ENCODE measurements at places on chromosomes 5 and 9.

DNA sequence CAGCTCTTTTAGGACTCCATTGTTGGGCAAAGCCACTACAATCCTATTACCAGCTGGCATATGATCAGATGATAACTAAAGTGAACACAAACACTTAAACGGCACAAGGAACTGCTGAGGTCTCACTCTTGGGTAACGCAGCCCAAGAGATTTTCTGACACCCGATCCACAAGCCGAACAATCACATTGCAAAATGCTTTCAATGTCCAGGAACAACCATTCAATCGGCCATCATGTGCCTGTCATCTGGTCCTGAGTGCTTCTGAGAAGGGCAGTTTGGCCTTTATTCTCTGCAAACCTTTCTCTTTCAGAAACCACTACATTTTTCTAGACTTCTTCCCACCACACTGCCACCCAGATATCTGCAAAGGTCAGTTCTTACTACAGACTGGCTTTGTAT, 283.1 kb downstream of the GLIS3 start:
- DNase-seq = no peak

DNA sequence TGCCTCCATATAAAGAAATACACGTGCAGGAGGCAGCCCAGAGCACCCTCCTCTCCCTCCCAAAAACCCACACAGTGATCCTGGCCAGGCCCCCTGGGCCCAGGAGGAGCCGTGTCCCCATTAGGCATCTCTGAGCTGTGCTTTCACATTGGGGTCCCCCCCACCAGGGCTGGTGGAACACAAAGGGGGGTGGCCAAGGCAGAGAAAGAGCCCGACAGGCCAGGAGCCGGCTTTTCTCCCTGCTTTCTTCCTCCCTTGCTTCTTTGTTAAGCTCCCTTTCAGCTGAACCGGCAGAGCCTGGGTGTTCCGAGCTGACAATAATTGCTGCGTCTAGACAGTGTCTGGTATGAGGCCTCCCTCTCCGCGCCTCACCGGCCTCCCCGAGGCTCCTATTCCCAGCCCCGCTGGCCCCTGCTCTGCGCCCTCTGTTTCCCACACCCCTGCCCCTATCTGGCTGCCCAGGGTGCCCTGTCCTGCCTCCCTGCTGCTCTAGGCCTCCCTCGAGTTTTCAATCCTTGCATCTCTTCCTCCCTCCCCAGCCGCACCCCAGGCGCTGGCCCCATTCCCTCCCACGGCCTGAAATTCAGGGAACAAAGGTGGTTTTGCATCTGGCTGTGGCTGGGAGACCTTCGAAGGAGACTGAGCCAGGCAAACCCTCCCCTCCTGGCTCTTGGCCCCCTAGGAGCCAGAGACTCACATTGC, 120.6 kb downstream of the C9orf50 start:
- no peak for DNase-seq

- DNase-seq = no peak
These were observed 11.0 kb upstream of the NANS start for GRCh38 chr9:98045234-98046179.

DNA sequence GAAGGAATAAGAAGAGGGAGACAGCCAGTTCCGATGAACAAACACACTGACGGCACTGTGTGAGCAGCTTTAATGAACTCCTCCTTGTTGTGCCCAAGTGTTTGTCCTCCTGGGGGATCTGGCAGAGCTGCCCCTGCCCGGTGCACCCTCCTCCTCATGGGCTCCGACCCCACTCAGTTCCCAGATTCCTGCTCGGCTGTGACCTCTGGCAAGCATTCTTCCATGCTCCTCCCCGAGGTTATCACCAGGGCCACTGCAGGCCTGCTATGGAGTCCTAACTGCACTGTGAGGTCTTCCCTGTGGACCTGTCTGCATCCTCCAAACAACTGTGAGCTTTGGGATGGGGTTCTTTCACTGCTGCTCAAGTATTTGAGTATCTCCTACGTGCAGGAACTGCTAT, 142.2 kb downstream of the DCP2 start:
- DNase-seq = no peak

DNA sequence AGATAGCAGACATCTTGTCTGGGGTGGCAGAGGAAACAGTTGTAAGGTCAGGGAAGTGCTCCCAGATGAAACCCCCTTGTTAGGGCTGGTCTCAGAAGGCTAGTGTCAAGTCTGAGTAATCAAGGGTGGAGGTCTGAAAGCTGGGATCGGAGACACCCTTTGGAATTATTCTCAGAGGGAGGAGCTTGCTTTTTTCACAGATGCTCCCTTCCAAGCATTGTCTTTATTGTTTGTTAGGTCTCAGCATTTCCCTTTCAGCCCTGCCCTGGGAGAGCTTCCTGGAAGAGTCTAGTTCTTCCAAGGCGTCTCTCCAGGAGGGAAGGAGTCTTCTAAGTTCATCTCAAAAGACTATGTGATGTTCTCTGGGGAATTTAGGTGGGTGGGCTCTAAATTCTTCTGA, 3.2 kb downstream of the TEK start:
- DNase-seq = no peak

DNA sequence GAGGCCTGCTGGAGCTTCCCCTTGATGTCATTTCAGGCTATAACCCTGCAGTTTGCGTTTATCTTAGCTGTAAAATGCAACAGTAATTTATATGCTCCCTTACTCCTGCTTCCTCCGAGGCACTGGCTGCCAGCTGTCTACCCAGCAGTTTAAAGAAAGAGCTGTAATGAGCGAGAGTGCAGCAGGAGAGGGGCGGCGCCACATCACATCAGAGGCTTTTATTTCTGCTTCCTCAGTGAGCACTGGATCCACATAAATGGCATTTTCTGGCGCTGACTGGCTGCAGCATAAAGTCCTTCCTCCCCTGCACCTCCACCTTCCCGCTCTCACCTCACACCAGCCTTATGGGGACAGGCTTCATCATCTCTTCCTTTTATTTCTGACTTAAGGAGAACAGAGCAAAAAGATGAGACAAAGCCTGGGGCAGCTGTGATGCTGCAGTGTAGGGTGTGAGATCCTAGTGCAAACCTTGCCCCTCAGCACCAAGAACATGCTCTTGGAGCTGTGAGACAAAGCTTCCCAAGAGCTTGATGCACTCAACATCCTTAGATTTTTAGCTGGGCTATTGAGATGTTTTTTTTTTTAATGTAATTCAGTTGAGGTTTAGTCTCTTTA, 829.6 kb upstream of the ZNF608 start:
- no peak for DNase-seq

DNA sequence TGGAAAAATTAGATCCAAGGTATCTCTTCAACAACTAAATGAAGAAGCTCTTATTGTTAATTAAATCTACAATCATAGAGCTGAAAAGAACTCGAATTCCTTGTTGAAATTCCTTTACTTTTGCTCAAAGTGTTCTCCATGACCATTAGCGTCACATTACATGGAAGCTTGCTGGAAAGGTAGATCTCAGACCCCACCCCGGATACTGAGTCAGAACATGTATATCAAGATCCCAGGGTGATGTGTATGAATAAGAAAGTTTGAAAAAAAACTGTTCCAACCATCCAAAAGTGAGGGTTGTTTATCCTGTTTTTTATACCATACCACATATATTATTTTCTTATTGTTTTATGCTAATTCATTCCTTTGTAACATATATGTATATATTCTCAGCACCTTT, 237.1 kb upstream of the PUM3 start:
- no peak for DNase-seq

DNA sequence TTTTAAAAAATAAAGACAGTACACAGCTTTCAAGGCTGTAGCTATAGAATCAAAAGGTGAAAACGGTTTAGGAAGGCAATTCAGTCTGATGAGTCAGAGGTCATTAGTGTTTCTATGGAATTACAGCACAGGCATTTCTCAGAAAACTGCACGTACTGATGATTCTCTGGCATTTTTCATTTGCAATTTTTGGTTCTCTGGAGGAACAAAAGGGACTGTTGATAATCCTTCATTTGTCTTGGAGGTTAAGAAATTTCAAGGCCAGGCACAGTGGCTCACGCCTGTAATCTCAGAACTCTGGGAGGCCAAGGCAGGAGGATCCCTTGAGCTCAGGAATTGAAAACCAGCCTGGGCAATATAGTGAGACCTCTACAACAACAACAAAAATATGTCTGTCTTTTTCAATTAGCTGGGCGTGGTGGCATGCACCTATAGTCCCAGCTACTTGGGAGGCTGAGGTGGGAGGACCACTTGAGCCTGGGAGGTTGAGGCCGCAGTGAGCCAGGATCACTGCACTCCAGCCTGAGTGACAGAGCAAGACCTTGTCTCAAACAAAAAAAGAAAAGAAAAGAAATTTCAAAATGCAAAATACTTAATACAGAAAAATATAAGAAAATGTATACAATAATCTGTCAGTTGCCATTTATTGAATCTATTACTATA, 27.3 kb downstream of the NR6A1 start:
- no peak for DNase-seq

- no peak for DNase-seq
These were observed 428.8 kb upstream of the CLINT1 start for GRCh38 chr5:158287643-158288271.

DNA sequence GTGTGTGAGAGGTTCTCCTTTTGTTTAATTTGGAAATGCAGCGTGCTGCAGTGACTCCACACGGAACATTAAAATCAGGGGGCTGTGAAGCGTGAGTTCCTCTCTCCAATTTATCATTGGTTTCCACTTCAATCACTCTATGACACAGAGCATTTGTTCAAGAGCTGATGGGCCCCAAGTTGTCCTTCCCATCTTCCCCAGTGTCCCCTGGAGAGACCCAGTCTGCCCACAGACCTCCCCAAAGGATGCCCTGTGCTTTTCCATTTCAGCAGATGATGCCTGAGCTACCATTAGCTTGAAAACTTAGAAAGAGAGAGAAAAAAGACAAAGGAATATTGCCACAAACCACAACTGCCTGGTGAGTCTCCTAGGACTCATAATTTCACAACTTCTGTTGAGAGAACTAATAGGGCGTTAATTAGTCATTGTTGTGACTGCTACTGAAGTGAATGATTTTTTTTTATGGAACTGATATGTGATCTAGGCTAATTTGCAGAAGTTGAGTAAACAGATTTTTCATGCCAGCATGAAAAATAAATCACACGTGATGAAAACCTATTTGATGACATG, 772.7 kb downstream of the SEMA5A start:
- DNase-seq = no peak

GRCh38 chr9:133184971-133185370, 21.3 kb upstream of the GBGT1 start:
- DNase-seq = no peak

GRCh38 chr9:134358662-134359319, 32.5 kb downstream of the RXRA start:
- no peak for DNase-seq

GRCh38 chr5:32949286-32949970, 238.3 kb downstream of the NPR3 start:
- no peak for DNase-seq

DNA sequence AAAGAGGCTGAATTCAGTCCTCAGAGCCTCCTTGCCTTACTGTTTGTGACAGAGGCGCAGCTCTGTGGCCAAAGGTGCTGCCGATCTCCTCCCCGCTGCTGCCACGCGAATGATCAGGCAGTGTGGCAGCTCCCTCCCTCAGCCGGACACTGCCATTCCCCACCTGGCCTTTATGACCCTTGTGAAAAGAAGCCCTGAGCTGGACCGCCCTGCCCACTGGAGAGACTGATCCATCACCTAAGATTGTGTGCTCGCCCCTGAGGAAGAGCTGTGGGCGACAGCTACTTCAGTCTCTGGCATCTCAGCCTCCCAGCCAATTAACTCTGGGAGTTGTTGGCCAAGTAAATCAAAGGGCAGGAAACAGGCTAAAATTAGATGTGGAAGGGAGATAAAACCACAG, 90.9 kb downstream of the CARTPT start:
- no peak for DNase-seq

- DNase-seq = no peak
These were observed 12.9 kb downstream of the DYNC2I2 start for GRCh38 chr9:128643519-128644300.

DNA sequence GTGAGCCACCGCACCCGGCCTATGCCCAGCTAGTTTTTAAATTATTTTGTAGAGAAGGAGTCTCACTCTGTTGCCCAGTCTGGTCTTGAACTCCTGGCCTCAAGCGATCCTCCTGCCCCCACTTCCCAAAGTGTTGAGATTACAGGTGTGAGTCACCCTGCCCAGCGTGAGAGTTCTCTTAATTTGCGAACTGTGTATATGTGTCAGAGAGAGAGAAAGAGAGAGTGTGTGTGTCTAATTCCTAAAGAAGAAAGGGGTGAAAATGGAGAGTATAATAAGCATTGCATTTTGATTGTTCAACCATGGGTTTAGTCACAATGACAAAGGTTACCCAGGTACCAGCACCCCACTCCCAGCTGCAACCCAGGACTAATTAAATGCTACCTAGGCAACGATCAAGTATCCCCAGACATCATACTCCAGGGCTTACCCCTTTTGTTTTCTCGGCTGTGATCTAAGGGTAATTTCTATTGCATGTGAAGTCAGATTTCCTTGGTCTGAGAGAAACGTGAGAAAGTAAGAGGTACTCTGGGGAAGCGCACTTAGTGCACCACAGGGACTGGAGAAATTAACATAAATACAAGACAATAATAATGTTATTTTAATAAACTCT, 16.6 kb downstream of the MAP1B start:
- no peak for DNase-seq
